ENCODE measurements at places on chromosomes 3 and 15.

DNA sequence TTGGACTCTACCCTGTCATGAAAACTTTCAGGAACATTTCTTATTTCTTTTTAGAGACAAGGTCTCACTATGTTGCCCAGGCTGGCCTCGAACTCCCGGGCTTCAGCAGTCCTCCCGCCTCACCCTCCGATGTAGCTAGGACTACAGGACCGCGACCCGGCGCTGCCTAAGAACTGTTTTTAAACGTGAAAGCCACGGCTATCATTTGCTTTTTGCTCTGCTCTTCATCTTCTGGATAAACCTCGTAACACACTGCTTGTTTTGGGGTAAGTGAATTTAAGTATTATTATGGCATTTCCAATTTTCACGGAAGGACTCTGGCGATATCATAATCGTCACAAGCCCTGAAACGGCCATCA, 14.3 kb upstream of the CCNL1 start:
- no peak for DNase-seq

DNA sequence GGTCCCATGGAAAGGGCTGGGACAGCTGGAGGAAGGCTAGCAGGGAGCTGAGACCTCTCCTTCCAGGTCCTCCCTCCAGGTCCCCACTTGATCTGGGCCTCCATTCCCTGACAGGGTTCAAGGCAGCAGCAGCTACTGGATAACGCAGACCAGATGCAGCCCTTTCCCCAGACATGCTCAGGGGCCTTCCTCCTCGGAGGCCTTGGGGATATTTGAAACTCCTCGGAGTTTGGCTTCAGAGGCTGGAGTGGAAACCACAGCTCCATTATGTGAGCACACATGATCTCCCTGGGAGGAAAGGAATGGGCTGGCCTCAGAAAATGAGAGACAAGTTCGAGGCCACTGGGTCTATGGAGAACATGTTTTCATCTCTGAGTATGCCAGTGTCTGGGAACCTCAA, 119.3 kb downstream of the SMAD6 start:
- DNase-seq, result no peak

GRCh38 chr3:151638555-151639417, 94.9 kb upstream of the AADACL2 start:
- DNase-seq, result no peak

DNA sequence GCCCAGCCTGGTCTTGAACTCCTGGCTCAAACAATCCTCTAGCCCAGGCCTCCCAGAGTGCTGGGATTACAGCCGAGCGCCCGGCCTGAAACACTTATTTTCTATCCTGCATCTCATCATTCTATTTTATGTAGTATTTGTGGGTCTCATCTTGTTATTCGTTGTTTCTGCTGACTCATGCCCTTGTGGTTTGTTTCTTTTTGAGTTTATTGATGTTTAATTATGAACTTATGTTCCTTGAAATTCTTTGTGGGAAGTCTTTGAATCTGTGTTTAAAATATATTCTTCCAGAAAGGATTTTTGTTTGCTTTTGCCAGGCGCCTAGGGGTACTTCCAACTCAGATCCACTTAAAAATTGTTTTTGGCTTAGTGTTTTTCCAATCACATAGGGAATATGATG, 78.3 kb upstream of the C15orf39 start:
- DNase-seq, result no peak

DNA sequence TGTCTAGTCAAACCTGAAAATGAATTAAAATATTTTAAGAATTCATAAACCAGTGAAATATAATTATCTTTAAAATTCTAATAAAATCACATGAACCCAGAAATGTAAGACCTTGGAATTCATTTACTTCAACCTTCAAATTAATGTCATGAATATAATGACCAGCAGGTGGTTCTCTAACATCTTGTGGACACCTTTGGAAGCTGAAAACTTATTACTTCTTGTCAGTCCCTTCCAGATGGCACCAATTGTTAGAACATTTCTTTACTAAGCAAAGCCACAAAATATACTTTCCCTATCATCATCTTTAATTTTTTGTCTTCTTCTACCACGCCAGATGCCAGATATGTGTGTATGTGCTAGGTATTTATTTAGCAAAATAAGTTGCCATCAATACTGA, 240.0 kb downstream of the MBNL1 start:
- no peak for DNase-seq

DNA sequence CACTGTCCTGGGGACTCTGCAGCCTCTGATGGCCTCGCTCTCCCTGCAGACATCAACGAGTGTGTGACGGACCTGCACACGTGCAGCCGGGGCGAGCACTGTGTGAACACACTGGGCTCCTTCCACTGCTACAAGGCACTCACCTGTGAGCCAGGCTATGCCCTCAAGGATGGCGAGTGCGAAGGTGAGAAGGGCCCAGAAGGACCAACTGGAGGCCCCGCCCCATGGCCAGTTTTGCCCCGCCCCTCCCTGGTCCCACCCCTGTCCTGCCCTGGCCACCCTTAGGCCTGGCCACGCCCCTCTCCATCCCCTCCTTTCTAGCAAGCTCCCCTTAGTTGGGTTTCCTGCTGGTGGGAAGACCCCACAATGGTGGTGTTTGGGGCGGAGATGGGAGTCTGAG, 77.5 kb downstream of the FBLN2 start:
- DNase-seq, result no peak

GRCh38 chr3:74866357-74867030, 252.0 kb upstream of the CNTN3 start:
- no peak for DNase-seq

GRCh38 chr15:77311618-77312398, 108.1 kb downstream of the PEAK1 start:
- no peak for DNase-seq

GRCh38 chr15:70037292-70037640, 60.5 kb downstream of the TLE3 start:
- DNase-seq, result no peak

DNA sequence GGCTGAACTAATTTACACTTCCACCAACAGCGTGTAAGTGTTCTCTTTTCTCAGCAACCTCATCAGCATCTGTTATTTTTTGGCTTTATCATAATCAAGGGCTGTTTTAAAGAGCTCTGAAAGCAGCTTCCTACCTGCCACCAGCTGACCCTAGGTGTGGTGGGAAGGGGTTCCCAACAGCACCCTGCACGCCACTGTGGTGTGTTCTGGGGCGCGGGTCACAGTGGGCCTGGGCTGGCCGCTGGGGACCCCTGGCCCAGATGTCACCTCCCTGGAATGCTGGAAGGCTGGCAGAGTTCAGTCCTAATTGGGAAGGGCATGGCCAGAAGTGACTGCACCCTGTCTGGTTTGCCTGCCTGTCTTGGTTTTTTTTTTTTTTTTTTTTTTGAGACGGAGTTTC, 82.2 kb downstream of the ASB7 start:
- no peak for DNase-seq

DNA sequence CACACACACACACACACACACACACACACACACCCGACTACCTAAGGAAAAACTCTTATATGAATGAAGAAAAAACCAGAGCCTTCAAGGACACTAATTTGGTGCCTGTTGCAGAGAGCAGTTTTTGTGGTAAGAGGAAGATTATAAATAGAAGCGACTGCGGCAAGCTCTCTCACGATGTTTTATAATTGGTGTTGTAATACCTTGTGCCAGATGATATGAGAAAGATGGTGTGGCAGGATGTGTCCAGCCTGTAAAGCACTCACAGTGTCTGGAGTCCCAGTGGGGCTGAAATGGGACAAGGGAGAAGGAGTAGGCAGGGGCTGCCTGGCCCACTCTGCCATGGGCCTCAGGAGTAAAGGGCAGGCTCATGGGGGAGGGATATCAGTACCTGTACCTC, 839.9 kb downstream of the AGBL1 start:
- DNase-seq, result no peak

DNA sequence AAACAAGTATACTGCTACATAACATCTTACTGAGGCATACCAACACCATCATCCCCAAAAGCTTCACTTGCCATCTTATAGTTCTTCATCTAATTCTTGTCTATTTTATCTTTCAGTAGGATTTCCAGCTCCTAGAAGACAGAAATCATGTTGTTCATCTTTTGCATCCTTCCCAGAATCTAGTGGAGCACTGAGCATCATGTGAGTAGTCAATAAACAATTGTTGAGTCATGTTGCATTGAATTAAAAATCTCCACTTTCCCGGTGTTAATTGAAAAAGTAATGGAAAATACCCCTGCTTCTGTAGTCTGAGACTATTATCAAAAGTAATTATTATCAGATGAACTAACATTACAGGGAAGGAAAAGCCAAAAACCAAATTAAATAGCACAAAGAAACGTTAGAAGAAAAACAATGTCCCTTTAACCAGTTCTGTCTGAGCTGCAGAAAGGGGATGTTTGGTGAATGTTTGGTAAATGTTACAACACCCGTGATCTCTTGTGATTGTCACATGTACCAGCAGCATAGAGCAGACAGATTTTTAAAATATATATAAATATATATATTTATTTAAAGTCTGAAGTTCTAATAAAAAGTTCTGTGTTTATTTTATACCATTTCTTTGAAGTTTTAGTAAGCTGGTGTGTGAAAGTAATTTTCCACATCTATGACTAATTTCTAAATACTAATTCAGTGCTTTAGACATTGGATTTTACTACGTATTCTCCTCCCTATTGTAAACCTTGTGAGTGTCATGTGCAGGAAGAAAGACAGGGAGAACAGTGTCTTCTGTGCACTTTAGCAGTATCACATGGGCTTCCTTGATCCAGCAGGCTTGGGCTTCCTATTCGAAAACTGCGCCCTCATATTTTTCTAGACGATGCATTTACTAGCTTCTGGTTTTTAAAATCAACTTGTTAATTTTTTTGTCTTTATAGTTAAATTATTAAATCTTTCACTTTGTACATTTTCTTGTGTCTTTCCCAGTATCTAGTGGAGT, 85.6 kb downstream of the RAP2B start:
- no peak for DNase-seq

DNA sequence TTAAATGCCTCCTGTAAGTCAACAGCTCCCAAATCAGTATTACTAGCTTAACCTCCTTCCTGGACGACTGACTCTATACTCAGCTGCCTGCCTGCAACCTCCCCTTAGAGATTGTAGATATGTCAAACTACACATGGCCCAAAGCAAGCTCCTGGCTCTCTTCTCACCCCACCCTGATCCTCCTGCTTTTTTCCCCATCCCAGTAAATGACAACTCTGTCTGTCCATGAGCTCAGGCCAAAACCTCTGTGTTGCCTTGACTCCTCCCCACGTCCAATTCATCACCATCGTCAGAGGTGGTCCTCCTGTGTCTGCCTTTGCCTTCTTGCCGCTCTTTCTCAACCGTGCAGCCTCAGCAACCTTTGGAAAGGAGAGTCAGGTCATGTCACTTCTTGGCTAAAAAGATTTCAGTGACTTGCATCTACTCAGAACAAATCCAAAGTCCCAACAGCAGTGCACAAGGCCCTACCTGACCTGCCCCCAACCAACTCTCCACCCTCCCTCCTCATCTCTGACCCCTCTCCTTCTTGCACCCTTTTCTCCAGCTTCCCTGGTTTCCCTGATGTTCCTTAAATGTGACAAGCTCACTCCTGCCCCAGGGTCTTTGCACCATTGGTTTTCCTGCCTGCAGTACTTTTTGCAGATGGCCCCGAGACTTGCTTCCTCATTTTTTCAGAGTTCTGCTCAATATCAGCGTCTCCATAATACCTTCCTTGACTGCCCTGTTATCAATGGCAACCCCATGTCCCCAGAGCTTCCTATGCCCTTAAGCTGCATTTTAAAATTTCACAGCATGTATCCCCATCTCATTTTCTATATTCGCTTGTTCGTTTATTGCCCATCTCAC, 52.8 kb downstream of the LSM3 start:
- DNase-seq, result no peak

- no peak for DNase-seq
These were observed 24.8 kb downstream of the CBLB start for GRCh38 chr3:105843994-105844393.

DNA sequence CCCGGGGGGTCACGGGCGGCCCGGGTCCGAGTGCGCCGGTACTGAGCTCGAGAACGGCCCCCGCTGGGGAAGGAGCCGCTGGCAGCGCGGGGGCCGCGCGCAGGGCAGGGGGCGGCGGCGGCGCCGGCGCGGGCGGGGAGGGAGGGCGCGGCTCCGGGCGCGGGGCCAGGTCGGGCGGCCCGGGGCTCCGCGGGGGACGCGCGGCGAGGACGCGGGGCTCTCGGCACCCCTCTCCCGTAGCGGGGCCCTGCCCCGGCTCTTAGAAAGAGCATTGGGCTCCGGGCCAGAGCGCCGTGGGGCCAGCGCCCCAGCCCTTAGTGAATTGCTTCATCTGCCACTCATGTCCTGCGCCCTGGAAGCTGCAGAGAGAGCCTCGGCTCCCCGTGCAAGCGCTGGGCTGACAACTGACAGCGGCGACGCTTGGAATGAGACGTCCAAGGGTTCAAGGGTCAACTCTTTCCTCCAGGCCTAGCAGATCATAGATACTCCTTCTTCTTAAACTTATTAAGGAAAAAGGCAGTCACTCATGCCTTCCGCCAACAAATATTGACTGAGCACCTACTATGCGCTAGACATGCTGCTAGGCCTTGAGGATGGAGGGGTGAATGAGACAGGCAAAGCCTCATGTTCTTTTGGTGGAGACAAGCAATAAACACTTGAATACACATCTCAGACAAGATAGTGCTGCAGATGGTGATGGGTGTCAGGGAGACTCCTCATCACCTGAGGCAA, 140.8 kb downstream of the SMAD6 start:
- DNase-seq, result no peak

DNA sequence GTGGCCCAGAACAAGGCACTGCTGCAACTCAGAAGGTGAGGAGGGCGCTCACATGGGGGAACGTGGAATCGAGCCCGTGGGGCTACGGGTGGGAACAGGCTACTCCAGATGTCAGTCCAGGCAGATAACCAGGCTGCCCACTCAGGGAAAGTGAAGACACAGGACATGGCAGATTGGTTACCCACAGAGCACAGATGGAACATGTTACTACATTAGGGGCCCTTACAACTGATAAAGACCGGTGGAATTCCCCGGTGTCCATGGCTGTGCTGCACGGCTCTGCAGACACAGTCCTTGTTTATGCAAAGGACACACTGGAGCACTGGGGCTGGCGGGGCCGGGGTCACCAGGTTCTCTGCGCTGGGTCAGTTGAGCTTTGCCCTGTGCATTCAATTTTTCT, 36.9 kb downstream of the PCSK6 start:
- DNase-seq, result no peak

DNA sequence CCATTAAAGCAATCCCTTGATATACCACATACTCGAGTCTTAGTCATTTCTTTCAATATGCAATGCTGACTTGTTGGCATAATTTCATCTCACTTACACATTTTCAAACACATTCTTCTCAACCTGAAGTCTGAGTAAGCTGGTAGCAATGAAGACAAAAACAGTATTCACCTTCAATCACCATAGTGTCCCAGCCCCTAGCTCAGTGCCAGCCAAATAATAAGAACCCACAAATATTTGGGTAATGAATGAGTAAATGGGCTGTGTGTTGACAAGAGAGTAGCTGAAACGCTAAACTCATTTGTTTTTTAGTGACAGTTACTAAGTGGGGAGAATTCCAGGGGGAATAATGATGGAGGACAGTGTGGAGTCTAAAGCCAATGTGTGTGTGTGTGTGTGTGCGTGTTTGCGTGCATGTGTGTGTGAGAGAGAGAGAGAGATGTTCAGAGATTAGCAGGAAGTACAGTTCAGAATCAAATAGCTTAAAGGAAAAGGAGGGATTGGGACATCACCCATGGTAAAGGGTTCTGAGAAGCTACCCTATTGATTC, 165.7 kb downstream of the GAP43 start:
- no peak for DNase-seq

GRCh38 chr15:62430552-62430951, 265.5 kb upstream of the C2CD4B start:
- no peak for DNase-seq

All from activated gamma-delta T cell treated with Interleukin-2 at 50 U/mL for 16 hours (primary cell).